Activated naive CD4-positive, alpha-beta T cell treated with anti-CD3 and anti-CD28 coated beads, Interleukin-2, amount 10 ng/mL, durations not matched to agents 7 days and 5 days (primary cell): ENCODE measurements at places on chromosomes 16 and 17.

GRCh38 chr17:44807817-44808155 lies 22.3 kb downstream of the GJC1 start:
- H3K27me3 ChIP-seq: peaks cover 36% of the 10 kb centered on the region
- no peaks in the 10 kb centered on the region for H3K36me3 ChIP-seq
- H3K27ac ChIP-seq: no peak overlapping the region
- no peak for DNase-seq
- no peaks in the 10 kb centered on the region for H3K4me1 ChIP-seq
- H3K4me3 ChIP-seq: no peak overlapping the region

DNA sequence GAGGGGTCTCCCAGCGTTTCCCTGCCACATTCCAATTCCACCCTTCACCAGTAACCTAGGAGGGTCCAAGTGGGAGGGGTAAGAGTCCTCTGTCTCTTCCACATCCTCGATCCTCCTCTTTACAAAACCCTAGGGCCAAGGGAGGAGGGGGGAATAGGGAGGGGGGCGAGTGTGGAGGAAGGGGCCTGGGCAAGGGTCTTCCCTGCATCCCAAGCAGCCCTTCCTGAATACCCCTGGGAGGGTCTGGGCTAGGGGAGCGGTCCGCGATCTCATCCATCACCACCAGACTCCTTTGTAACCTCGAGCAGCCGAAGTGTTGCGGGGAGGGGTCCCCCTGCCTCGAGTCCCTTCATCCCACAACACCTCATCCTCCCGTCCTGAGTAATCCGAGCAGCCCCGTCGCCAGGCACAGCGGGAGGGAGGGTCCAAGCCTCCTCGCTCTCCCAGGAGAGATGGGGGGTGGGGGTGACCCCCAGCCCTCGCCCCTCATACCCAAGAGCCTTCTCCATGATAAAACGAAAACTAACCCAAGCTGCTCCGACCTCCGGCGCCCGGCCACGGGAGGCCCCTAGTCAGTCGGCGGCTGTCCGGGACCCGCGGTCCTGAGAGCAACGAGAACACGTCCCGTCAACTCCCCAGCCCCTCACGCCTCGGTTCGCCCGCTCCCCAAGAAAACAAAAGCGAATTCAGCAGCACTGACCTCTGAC lies 502 bp downstream of the SMPD3 start:
- peaks cover 65% of the 10 kb centered on the region for H3K27me3 ChIP-seq
- no peak overlapping the region for H3K27ac ChIP-seq

GRCh38 chr17:57400648-57401047 lies 144.3 kb downstream of the MSI2 start:
- H3K27me3 ChIP-seq: no peaks in the 10 kb centered on the region
- H3K4me1 ChIP-seq: peaks cover 3% of the 10 kb centered on the region
- no peak for DNase-seq
- no peak overlapping the region for H3K4me3 ChIP-seq
- peaks cover 17% of the 10 kb centered on the region for H3K36me3 ChIP-seq
- no peak overlapping the region for H3K27ac ChIP-seq

DNA sequence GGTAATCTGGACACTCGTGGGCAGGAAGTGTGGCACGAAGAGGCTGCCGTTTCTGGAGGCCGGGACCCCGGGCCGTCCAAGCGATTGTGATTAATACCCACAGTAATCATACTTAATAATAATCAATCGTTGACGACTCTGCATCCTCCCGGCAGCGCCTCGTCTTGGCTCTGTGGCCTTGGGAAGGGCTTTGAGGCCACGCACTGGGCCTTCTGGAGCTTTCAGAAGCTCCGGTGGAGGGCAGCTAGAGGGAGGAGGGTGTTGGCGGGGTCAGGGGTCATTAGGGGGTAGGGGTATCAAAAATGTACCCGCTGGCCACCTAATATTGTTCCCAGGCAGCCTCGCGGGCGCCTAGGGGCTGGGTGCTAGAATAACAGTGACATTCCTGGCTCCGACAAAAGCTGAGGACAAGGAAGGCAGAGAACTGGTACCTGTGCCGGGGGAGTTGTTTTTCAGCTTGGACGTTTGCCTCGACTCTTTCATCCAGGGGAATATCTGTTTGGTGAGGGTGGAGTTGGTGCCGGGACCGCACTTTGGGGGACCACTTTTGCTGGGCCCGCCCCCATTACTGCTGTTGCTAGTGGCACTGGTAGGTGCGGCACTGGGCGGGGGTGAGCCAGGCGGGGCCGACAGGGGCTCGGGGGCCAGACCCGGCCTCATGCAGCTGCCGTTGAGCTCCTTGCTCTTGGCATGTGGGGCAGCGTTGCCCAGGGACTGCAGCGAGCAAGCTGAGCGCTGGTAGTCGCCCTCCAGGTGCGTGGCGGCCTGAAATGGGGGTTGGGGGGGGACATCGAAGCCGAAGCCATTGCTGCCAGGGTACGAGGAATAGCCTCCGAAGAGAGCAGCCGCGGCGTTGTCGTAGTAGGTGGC lies 6.9 kb upstream of the HOXB2 start:
- DNase-seq: no peak
- peaks cover 65% of the 10 kb centered on the region for H3K27me3 ChIP-seq
- no peak overlapping the region for H3K27ac ChIP-seq
- no peak overlapping the region for H3K4me3 ChIP-seq
- peaks cover 37% of the 10 kb centered on the region for H3K4me1 ChIP-seq

DNA sequence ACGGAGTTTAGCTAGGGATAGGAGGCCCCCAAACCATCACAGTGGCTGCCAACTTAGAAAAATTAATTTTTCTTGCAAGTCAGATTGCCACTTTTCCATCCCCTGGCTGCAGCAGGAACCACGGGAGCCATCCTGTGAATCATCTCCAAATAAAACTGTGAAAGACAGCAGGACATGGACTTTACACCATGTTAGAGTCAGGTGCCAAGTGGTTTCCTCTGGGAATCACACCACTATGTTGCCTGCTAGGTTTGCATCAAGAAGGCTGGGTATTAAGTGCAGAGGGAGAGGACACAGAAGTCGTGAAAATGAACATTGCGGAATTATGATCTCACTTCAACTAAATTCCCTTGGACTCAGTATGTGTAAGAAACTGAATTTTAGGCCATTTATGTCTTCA lies 471.3 kb upstream of the GOT2 start:
- H3K4me3 ChIP-seq: no peak overlapping the region
- no peaks in the 10 kb centered on the region for H3K36me3 ChIP-seq
- DNase-seq: no peak
- no peaks in the 10 kb centered on the region for H3K4me1 ChIP-seq
